ENCODE measurements at places on chromosomes 7 and 10.

GRCh38 chr7:159143780-159144757 lies 598 bp downstream of the VIPR2 start:
- DNase-seq = peak; percentile 34

GRCh38 chr7:100641463-100641859 lies at the start of gene TFR2:
Gene TFR2, minus strand, starts transcription at chr7:100641552. Its CDS starts 43 bp downstream, at chr7:100641509.
- DNase-seq = no peak

- DNase-seq = peak; percentile 17
These were observed 372 bp upstream of the TMEM130 start for GRCh38 chr7:98870121-98870651.

GRCh38 chr10:100909501-100910263 lies 3.1 kb upstream of the SLF2 start:
- no peak for DNase-seq

DNA sequence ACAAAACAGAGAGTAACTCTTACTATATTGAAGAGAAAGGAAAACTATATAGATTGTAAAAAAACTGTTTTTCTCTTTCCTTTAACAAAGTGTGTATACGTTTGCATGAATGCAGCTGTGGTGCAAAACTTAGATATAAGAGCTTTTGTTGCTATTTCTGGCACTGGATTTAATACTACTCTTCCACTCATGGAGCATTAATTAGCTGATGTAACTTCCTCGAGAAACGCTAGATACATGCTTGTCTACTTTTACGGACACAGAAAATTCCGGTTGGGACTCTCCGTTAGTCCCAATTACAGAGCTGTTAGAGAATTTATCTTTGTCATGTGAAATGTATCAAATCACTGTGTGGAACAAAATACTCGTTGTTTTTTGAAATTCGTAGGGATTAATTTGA lies 135.5 kb downstream of the ZNF22 start:
- no peak for DNase-seq

- DNase-seq = no peak
These were observed 46.6 kb upstream of the COL1A2 start for GRCh38 chr7:94348142-94348541.

GRCh38 chr10:571166-571565 lies 118.3 kb downstream of the DIP2C start:
- no peak for DNase-seq

DNA sequence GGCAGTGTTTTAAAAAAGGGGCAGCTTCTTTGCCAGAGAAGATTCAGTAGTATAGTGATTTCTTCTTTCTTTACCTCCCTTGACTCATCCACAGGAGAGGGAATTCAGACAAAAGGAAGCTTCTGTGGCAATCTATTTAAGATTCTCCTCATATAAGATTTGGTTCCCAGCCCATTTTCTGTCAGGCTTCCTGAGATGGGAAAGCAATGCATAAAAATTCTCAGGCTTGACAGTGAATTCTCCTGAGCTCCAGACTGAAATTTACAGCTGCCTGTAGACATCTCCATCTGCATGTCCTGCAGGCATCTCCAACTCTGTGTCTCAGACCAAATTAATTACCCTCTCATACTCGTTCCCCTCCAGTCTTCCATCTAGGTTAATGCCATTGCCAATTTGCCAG lies 72.8 kb downstream of the TSPAN12 start:
- DNase-seq = no peak

DNA sequence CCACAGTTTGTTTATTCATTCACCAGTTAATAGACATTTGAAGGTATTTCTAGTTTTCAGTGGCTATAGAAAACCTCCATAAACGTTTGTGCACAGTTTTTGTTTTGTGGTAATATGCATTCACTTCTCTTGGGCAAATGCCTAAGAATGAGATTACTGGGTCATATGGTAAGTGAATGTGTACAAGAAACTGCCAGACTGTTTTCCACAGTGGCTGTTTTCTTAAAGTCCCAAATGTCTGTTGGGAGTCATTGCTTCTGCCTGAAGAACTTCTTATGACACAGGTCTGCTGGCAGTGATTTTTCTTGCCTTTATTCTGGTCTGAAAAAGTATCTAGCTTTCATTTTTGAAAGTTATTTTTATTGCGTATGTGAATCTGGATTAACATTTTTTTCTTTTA lies 35.5 kb downstream of the NHLRC2 start:
- no peak for DNase-seq

GRCh38 chr10:95850791-95851190 lies 57.0 kb upstream of the CC2D2B start:
- DNase-seq = no peak

- peak; percentile 73 for DNase-seq
These were observed 738 bp downstream of the VPS26A start for GRCh38 chr10:69124563-69125268.

DNA sequence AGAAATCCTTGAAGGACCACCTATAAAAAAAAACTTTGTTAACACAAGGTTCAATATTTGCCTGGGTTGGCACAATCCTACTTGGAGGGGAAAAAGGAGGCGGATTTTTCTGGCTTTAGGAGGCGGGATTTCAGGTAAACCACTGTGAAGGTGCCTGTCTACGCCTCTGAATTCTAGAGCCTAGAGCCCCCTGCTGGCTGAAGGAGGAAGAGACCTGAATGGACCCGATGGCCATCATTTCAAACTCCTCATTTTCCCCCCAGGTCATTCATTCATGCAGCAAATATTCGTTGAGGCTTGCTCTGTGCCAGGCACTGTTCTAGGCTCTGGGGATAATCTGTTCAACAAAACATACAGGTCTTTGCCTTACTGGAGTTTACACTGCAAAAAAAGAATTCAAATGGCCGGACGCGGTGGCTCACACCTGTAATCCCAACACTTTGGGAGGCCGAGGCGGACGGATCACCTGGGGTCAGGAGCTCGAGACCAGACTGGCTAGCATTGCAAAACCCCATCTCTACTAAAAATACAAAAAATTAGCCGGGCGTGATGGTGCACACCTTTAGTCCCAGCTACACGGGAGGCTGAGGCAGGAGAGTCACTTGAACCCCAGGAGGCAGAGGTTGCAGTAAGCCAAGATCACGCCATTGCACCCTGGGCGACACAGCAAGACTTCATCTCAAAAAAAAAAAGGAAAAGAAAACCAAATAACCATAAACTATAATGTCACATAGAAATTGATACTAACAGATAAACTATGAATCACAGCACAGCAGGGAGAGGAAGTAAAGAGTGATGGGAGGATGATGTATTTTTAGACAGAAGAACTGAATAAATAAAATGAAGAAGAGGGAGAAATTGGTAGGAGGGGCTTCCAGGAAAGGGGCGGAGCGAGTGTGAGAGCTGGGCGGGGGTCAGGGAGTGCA lies 90.1 kb upstream of the NFE2L3 start:
- peak; percentile 83 for DNase-seq

- DNase-seq = no peak
These were observed 22.0 kb upstream of the BMPR1A start for GRCh38 chr10:86734207-86734988.

DNA sequence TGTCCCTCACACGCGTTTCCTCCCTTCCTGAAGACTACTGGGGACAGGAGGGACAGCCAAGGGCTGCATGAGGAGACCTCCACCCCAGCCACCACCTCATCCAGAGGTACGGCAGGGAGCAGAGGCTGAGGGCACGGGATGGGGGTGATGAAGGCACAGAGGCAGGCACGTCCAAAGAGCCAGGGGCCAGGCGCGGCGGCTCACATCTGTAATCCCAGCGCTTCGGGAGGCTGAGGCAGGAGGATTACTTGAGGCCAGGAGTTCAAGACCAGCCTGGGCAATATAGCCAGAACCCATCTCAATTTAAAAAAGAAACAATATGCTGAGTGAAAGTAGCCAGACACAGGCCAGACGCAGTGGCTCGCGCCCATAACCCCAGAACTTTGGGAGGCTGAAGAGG lies 3.3 kb downstream of the MICALL2 start:
- DNase-seq = no peak

- no peak for DNase-seq
These were observed 164.5 kb downstream of the DGKB start for GRCh38 chr7:14738086-14738485.

DNA sequence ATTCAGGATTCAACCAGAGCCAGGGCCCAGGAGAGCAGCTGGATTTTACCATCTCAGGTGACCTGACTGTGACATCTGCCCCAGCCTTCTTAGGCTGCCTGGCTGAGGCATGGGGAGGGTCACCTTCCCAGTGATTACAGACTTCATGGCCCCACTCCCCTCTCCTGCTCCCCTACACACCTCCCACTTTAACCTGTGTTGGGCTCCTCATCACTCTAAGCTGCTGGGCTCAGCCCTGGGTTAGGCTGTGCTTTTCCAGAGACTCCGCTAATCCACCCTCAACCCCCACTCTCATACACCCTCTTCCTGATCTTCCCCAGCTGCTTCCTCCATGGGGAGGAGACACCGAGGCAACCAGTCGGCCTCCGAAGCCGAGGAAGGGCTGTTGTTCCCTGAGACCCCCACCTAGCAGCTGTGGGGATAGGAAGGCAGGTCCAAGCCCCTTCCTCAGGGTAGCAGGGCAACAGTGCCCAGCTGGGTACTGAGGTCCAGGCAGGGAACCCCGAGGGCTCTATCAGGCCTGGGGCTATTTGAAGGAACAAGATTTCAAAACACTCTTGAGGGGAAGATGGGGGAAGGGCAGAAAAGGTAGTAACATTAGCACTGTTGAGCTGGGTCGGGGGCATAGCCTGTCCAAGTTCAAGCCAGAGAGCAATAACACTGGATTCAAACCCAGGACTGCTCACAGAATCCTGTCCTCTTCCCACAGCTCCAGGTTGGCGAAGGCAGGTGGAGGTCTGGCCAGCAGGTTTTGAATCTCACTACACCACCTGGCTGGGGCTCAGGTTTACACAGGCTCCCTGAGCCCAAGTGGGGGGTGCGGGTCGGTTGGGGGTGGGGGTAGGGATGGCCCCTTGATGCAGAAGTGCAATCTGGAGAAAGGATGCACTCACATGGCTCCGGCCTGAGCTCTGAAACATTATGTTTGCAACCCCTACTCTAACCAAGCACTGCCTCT lies 1.8 kb downstream of the IMPDH1 start:
- no peak for DNase-seq

- DNase-seq = no peak
These were observed 84.8 kb upstream of the LRRC4 start for GRCh38 chr7:128115821-128116723.

DNA sequence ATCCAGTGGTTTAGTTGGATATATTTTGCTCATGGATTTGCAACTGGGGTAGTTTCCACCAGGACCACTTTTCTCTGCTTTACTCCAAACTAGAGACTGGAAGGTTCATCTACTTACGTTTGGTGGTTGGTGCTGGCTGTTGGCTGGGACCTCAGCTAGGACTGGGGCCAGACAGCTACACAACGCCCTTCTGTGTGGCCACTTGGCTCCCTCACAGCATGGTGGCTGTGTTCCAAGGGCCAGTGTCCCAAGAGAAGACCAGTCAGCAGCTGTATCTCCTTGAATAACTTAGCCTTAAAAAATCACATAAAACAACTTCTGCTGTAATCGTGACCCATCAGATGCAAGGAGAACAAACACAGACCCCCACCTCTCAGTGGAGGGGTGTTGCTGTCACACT lies 4.2 kb upstream of the KCNH2 start:
- no peak for DNase-seq

GRCh38 chr7:107469929-107470328 lies at the start of gene GPR22:
Gene GPR22, plus strand, starts transcription at chr7:107470057. Its CDS starts 4,004 bp downstream, at chr7:107474061.
- DNase-seq = no peak
